Activated CD8-positive, alpha-beta T cell treated with anti-CD3 and anti-CD28 coated beads, Interleukin-2, amount 10 ng/mL, durations not matched to agents 7 days and 5 days (primary cell): ENCODE measurements at places on chromosomes 12 and 14. TPM values are rescaled to one million over a fixed set of nuclear protein-coding genes. Genes with fewer than 3 reads are reported as not detected.

GRCh38 chr14:65287264-65288131 is 125.0 kb upstream of the FUT8 start:
- peaks cover 31% of the 10 kb centered on the region for H3K36me3 ChIP-seq
- peak; percentile 79 for DNase-seq
- no peaks in the 10 kb centered on the region for H3K27me3 ChIP-seq
- H3K4me1 ChIP-seq = peaks cover 79% of the 10 kb centered on the region
- peak overlapping the region; percentile 85 for H3K4me3 ChIP-seq

DHH gene
- not detected for total RNA-seq

MMP17 gene
- not detected for total RNA-seq

DNA sequence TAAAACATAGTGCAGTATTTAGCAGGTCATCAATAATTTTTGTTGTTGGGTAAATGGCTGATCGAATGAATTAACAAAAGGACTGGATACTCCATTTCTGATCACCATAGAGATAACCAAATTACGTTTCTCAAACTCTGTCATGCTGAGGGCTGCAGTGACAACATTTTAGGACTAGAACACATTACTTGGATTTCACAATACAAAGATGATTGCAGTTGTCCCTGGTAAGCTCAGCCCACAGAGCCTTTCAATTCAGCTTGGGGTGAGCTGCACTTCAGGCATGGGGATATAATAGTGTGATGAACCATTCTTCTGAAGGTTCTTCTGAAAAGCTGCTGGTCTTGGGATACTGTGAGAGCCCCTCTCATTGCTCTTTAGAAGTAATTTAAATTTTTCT is 74.3 kb downstream of the FAR2 start:
- no peak overlapping the region for H3K4me3 ChIP-seq
- H3K4me1 ChIP-seq = no peaks in the 10 kb centered on the region
- no peaks in the 10 kb centered on the region for H3K27me3 ChIP-seq
- DNase-seq = no peak
- no peaks in the 10 kb centered on the region for H3K36me3 ChIP-seq

GRCh38 chr12:84270470-84271140 is 642.0 kb downstream of the SLC6A15 start:
- no peaks in the 10 kb centered on the region for H3K4me1 ChIP-seq
- H3K36me3 ChIP-seq = no peaks in the 10 kb centered on the region
- no peak overlapping the region for H3K4me3 ChIP-seq
- H3K27me3 ChIP-seq = no peaks in the 10 kb centered on the region
- H3K27ac ChIP-seq = no peak overlapping the region

- DNase-seq = no peak
- peaks cover 23% of the 10 kb centered on the region for H3K4me1 ChIP-seq
- H3K27ac ChIP-seq = peak overlapping the region; percentile 43
- no peaks in the 10 kb centered on the region for H3K27me3 ChIP-seq
- H3K4me3 ChIP-seq = no peak overlapping the region
- no peaks in the 10 kb centered on the region for H3K36me3 ChIP-seq
Observed at GRCh38 chr12:1929241-1929984, 11.0 kb upstream of the CACNA2D4 start.

- no peaks in the 10 kb centered on the region for H3K4me1 ChIP-seq
- no peaks in the 10 kb centered on the region for H3K36me3 ChIP-seq
- DNase-seq = no peak
- no peak overlapping the region for H3K4me3 ChIP-seq
Observed at GRCh38 chr12:42761086-42761485, 171.5 kb upstream of the PRICKLE1 start.
